ENCODE measurements at places on chromosomes 11 and 22.

- no peak for DNase-seq
Measured at GRCh38 chr11:98772893-98773292, 247.9 kb upstream of the CNTN5 start.

DNA sequence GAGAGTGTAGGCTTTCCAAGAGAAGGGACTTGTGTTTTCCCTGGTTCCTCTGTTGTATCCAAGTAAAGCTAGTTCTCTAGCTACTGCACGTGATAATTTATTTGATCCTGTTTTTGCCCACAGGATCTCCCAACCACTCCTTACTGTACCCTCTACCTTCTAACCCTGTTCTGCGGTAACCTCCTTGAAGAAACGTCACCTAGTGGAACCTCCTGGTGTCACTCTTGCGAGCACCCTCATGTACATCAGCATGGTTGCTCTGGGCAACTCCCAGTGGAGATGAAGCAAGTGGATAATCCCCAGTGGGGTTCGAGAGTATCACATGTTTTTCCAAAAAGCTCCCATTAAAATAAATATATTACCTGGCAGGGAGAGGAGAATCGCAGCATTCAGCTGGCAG is 108.9 kb upstream of the CLMP start:
- DNase-seq = no peak

GRCh38 chr11:130055617-130056016 is 14.1 kb upstream of the APLP2 start:
- DNase-seq = no peak

DNA sequence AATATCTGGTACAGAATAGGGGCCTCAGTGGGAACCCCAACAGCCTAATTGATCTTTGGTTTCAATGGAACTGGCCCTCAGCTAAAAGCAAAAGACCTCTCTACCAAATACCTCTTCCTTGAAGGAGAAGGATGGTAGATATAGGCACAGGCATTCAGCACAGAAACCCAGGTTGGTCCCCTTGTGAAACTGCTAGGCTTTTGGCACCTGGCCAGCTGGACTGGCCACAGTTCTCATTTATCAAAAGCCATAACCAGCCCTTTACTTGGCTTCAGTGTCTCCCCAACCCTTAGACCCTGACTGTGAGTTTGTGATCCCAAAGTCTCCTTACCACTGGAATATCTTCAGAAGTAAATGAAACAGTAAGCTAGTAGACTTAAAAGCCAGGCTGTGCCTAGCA is 152.9 kb downstream of the TENM4 start:
- DNase-seq = no peak

DNA sequence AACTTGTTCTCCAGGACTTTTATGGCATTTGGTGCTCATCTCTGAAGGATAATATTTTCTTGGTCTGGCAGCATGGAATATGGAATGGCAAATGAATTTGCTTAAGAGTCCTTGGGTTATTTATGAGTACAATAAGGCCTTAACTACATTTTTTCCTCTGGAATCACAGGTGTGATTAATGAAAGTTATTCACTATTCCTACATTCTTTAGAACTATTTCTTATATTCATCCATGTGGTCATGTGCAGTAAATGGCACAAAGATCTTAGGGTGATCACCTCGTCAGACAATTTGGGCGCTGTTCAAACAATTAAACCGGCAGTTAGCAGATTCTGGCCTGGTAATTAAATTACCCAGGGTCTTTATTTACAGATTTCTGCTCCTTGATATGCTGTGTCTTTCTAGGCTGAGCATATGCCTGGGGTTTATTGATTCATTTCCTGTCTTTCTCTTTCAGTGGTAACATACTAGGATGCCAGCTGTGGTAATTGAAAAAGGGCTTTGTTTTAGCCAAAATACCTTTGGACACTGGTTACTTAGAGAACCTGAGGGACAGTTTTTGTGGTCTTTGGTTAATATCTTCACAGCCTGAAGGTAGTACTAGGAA is 31.6 kb downstream of the SIK2 start:
- no peak for DNase-seq
